Pulmonary artery endothelial cell (primary cell): ENCODE measurements at places on chromosomes 4 and X. TPM values are rescaled to one million over a fixed set of nuclear protein-coding genes. Genes with fewer than 3 reads are reported as not detected.

The DCAF8L2 gene
- total RNA-seq = 0.40 TPM in 1 of 2 replicates, not detected in the other

- no peak for DNase-seq
Observed at GRCh38 chr4:123325241-123325681, 71.3 kb upstream of the SPRY1 start.

The TMPRSS11B gene
- not detected in 2 replicates for total RNA-seq

The CDKL2 gene
- total RNA-seq = 0.13 and 0.39 TPM in 2 replicates

The NPY2R gene
- not detected in 2 replicates for total RNA-seq

The CT45A1 gene
- total RNA-seq = not detected in 2 replicates

The PNMA6E gene
- total RNA-seq = not detected in 2 replicates

The PSMD10 gene
- total RNA-seq = 124 and 181 TPM in 2 replicates

The IL15 gene
- 2.0 and 2.2 TPM in 2 replicates for total RNA-seq

DNA sequence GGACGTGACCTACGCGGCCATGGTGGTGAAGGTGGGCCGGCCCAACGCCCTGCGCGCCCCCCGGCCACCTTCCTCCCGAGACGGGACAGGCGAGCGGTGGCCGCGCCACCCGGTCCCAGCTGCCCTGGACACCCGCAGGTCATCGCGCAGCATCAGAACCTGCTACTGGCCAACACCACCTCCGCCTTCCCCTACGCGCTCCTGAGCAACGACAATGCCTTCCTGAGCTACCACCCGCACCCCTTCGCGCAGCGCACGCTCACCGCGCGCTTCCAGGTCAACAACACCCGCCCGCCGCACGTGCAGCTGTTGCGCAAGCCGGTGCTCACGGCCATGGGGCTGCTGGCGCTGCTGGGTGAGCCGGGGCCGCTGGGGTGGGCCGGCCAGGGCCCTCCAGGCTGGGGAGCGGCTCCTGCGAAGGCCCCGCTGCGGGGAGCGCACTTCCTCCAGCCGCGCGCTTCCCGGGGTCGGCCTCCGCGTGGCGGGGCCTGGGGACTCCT lies 9.0 kb upstream of the SLC26A1 start:
- DNase-seq = no peak

GRCh38 chr4:174228988-174229387 lies 54.5 kb downstream of the FBXO8 start:
- no peak for DNase-seq

The MAGEA10 gene
- total RNA-seq = not detected in 2 replicates

The NCAPG gene
- 31.1 and 57.1 TPM in 2 replicates for total RNA-seq

The DMRTC1 gene
- total RNA-seq = not detected in 2 replicates
